ENCODE measurements at places on chromosomes 12 and 14.

DNA sequence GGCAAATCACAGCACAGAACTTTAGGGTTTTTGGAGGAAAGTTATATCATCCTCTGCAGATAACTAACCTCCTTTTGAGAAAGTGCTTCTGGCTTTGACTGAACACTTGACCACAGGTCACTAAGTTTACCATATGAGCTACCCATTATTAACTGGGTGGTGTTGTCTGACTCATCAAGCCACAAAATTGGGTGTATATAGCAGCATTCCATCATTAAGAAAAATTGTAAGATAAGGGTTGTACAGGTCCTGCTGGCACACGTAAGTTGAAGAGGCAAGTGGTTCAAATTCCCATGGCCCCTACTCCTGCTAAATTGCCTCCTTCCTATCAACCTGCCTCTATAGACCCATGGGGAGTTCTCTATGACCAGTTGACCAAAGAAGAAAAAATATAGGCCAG, 39.5 kb downstream of the L2HGDH start:
- no peak for DNase-seq

GRCh38 chr12:2841056-2841650, 6.3 kb upstream of the NRIP2 start:
- no peak for DNase-seq

DNA sequence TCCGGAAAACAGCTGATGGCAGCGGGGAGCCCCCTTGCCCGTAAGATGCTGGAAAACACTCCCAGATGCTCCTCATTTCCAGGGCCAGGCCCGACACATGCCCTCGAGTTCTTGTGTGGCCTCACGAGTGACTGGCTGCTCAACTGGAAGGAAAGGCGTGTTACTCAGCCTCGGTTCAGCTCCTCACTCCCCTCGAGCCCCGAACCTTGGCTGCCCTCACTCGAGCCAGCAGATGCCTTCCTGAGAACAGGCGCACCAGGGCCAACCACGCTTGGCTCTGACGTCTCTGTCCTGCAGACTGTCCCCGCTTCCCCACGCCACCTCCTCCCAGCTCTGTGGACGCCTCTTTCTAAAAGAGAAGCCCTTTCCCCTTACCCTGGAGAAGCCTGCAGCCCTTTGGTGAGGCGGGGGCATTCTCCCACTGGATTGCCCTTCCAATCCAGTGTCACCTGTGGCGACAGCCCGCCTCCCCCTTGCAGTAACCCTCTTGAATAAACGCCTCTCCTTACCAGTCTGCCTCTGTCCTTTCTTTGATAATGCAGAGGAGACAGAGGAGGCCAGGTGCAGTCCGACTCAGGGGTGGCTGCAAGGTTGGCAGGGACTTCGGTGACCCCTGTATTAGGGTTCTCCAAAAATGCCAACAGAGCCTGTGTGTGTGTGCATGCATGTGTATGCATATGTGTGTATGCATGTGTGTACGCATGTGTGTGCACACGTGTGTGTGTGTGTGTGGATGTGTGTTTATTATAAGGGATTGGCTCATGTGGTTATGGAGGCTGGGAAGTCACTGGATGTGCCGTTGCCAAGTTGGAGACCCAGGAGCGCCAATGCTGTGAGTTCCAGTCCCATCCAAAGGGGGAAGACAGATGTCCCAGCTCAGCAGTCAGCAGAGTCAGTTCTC, 166.3 kb downstream of the KIF26A start:
- DNase-seq = no peak

DNA sequence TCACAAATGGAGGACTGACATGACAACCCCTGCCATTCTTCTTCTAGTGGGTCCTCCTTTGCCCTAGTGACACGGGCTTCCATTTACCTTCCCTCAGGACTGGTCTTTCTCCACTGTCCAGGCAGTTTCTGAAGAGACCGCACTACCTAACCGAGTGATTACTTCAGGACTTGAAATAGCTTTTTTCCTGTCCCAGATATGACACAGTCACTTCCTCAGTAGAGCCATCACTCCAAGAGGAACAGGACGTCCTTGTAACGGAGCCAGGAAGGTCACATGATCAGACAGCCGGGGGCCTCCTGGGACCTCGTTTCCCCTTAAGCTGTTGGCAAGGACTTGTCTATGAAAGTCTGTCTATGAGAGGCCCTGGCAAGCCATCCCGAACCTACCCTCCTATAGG, 62.3 kb downstream of the FOS start:
- no peak for DNase-seq

- no peak for DNase-seq
Measured at GRCh38 chr14:96173636-96174475, 30.8 kb upstream of the BDKRB2 start.

GRCh38 chr12:111699-112493, 45.3 kb downstream of the IQSEC3 start:
- DNase-seq = no peak

DNA sequence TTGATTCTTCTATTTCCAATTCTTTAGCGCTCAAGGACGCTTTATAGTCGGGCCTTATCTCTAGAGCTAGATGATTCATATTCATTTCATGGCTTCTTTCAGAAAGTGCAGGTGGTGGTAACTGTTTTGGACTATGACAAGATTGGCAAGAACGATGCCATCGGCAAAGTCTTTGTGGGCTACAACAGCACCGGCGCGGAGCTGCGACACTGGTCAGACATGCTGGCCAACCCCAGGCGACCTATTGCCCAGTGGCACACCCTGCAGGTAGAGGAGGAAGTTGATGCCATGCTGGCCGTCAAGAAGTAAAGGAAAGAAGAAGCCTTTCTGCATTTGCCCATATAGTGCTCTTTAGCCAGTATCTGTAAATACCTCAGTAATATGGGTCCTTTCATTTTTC, 241.9 kb downstream of the PAWR start:
- DNase-seq = no peak

GRCh38 chr14:100891051-100891450, 12.5 kb downstream of the RTL1 start:
- no peak for DNase-seq

DNA sequence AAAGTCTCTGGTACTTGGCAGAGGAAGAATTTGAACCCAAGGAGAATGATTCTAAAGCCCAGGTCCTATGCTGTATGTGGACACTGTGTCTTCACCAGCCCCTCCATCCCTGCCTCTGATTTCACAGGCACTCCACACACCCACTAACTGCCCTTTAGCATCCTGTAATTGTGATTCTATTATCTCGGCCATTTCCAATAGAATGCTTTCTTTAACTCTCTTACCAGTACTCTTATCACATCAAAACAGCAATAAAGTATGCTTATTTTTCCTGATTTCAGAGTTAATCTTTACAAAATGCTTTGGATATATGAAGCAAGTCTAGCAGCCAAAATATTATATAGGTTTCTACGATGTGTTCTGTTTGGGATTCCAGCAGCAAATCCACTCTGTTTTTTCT, 37.9 kb upstream of the BTG1 start:
- no peak for DNase-seq

DNA sequence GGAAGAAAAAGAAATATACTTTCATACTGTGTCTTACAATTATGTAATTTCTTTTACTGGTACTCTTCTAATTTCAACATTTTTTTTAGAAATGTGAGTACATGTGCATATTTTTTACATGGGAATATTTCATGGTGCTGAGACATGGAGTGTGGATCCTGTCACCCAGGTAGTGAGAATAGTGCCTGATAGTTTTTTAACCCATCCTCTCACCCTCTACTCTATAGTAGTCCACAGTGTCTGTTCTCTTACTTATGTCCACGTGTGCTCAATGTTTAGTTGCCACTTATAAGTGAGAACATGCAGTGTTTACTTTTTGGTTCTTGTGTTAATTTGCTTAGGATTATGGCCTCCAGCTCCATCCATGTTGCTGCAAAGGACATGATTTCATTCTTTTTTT, 548.8 kb downstream of the AACS start:
- DNase-seq = no peak

- DNase-seq = no peak
Measured at GRCh38 chr14:51847489-51847796, 13.0 kb upstream of the GNG2 start.

DNA sequence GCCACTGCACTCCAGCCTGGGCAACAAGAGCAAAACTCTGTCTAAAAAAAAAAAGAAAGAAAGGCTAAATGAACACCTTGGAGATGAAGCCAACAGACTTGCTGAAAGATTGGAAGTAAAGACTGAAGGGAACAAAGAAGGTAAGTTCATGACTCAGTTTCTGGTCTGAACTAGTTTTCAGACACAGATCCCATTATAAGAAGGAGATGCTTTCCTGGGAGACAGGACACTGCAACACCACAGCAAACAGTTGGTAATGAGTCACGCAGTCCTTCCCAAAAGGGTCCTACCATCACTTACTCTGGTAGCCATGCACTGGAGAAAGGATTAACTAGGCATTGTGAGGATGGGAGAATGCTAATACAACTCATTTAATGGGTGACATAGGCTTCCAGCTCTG, 97.2 kb downstream of the SSPN start:
- DNase-seq = no peak

- no peak for DNase-seq
Measured at GRCh38 chr12:106086696-106087095, 52.1 kb downstream of the NUAK1 start.

GRCh38 chr12:89497467-89497866, 27.1 kb downstream of the GALNT4 start:
- DNase-seq = no peak

DNA sequence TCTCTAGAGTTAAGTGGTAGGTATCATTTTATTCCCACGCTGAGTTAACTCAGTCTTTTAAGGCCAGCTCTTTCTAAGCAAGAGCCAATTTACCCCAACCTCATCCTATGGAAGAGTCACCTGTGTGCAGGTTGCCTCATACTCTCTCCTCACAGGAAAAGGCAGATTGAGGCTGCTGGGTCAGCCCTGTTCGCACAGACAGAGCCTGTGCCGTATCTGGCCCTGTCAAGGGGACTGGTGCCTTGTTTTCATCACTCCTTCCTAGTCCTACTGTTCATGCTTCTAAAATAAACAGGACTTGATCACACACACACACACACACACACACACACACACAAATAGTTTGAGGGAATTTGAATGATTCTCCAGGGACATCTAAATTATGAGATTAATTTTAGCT, 285.0 kb downstream of the SLC6A15 start:
- no peak for DNase-seq

DNA sequence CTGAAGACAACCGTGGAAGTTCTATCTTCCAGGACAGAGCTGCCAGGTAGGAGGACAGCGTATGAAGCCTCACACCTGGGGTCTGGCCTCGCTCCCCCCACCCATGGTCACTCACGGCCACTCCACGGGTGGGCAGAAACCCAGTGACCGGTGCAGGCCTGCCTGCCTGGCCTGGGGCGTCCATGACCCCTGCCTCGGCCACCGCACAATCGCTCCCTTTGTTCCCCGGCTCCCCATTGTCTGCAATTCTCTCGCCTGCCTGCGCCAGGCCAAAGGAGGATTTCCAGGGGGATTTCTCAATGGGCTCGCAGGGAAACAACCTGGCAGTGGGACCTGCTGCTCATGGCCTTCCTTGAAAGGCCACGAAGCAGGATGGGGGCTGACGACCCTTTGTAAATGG, 22.6 kb downstream of the CCDC85C start:
- DNase-seq = no peak

DNA sequence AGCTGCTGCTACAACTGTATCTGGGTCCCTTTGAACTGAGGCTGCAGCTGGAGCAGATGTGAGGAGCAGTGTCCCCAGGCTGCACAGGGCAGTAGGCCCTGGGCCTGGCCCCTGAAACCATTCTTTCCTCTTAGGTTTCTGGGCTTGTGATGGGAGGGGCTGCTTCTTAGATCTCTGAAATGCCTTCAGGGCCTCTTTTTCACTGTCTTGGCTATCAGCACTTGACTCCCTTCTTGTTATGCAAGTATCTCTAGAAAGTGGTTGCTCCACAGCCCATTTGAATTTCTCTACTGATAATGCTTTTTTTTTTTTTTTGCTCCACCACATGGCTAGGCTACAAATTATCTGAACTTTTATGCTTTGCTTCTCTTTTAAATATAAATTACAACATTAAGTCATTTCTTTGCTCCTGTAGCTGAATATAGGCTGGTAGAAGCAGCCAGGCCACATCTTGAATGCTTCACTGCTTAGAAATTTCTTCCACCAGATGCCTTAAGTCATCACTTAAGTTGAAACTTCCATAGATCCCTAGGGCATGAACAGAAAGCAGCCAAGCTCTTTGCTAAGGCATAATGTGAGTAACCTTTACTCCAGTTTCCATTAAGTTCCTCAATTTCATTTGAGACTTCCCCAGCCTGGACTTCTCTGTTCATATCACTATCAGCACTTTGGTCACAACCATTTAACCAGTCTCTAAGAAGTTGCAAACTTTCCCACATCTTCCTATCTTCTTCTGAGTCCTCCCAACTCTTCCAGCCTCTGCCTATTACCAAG, 41.1 kb downstream of the ACSM4 start:
- DNase-seq = no peak

DNA sequence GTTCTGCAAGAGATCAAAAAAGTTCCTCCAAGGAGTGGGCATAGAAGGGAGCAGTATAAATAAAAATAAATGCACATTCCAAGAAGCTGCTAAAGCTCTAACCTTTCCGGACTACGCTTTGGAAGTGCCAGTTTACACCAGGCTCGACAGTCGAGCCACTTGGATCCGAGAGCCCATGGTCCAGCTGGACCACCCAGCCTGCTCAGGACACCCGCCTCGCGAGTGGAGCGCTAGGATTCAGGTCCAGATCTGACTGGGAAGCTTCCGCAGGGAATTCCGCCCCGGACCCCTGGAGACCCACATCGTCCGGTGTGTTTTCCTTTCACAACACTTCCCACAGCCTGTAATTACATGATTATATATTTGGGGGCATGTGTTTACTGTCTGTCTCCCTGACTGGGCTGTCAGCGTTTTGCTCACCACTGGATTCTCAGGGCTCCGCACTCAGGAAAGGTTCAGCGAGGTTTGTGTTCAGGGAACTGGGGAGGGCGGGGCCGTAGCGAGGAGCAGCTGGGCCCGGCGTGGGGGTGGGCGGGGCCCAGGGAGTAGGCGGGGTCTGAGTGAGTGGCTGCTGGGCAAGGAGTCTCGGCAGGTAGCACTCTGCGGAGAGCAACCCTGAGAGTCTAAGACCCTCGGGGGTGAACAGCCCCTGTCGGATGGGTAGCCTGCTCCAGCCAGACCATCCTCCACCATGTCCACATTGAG, 52.3 kb upstream of the TMEM263 start:
- no peak for DNase-seq

DNA sequence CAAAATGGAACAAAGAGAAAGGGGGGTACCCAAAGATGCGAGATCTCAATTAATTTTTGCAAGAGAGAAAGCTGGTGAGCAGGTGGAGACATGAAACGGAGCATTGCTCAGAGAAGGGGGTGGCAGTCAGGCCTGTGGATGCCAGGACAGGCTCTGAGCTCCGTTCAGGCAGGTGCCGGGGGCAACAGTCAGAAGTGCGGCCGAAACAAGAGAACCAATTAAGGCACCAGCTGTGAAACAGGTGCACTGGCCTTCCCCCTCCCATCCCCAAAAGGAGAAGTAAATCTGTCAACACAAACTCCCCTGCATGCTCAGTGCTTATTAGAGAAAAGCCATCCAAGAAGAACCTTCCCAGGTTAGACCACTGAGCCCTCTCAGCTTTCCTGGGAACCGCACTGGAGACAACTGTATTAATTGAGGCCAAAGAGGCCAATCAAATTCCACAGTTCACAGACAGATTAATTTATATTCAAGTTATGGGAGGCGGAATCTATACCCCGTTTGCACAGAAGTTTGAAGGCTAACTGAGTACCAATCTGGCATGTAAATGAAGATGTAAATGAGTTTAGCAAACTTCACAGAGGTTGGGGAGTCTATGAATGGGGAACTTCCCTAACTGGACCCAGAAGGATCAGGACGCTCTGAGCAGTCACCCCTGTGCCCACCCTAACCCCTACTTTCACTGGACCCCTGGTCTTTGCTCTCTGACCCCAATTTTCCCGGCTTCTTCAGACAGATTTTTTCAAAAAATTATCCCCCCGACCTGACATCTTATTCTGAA, 20.9 kb downstream of the OAS2 start:
- peak; percentile 30 for DNase-seq

- DNase-seq = no peak
Measured at GRCh38 chr12:4330203-4330602, 9.2 kb downstream of the TIGAR start.
